A549 treated with CORT108297 at 1 μM for 4 hours (cell line): ENCODE measurements at places on chromosomes 4 and X. TPM values are rescaled to one million over a fixed set of nuclear protein-coding genes. Genes with fewer than 3 reads are reported as not detected.

RNF175 gene
- not detected in 5 replicates for total RNA-seq

PPBP gene
- 0.15 to 0.19 TPM in 2 of 5 replicates, not detected in the others for total RNA-seq

UGT2B11 gene
- 0.05 to 0.16 TPM (median 0.07 TPM) in 5 replicates for total RNA-seq

FRAS1 gene
- 1.8 to 3.0 TPM (median 2.8 TPM) in 5 replicates for total RNA-seq

COL4A5 gene
- 11.4 to 14.9 TPM (median 13.4 TPM) in 5 replicates for total RNA-seq

GAGE12F gene
- not detected in 5 replicates for total RNA-seq

GABRG1 gene
- not detected in 5 replicates for total RNA-seq

F8A2 gene
- total RNA-seq = not detected in 5 replicates

H2BW2 gene
- not detected in 5 replicates for total RNA-seq

SMPX gene
- total RNA-seq = not detected in 5 replicates

OCRL gene
- 19.1 to 25.7 TPM (median 23.9 TPM) in 5 replicates for total RNA-seq

PPP2R2C gene
- 32.1 to 41.3 TPM (median 38.7 TPM) in 5 replicates for total RNA-seq

CLGN gene
- total RNA-seq = 4.2 to 7.4 TPM (median 5.2 TPM) in 5 replicates

GPR50 gene
- total RNA-seq = 0.12 to 0.17 TPM (median 0.15 TPM) in 4 of 5 replicates, not detected in the other

ABLIM2 gene
- 1.1 to 1.9 TPM (median 1.5 TPM) in 5 replicates for total RNA-seq

FATE1 gene
- total RNA-seq = not detected in 5 replicates

GPC4 gene
- 0.02 to 0.06 TPM (median 0.02 TPM) in 3 of 5 replicates, not detected in the others for total RNA-seq

TMEM255A gene
- 0.08 to 0.25 TPM (median 0.14 TPM) in 5 replicates for total RNA-seq

GASK1B gene
- total RNA-seq = 0.34 to 0.62 TPM (median 0.39 TPM) in 5 replicates

STOX2 gene
- 1.5 to 3.4 TPM (median 2.9 TPM) in 5 replicates for total RNA-seq

ADH1A gene
- not detected in 5 replicates for total RNA-seq

CITED1 gene
- total RNA-seq = 0.80 to 2.0 TPM (median 1.7 TPM) in 5 replicates

FAM9C gene
- not detected in 5 replicates for total RNA-seq

ZBTB49 gene
- total RNA-seq = 2.4 to 2.9 TPM (median 2.6 TPM) in 5 replicates

APBB2 gene
- 6.5 to 10.1 TPM (median 9.2 TPM) in 5 replicates for total RNA-seq

KIF4A gene
- 23.9 to 28.7 TPM (median 28.5 TPM) in 5 replicates for total RNA-seq

MAGEA4 gene
- not detected in 5 replicates for total RNA-seq

ZFYVE28 gene
- 1.9 to 2.7 TPM (median 2.4 TPM) in 5 replicates for total RNA-seq

SYP gene
- 2.6 to 3.5 TPM (median 2.7 TPM) in 5 replicates for total RNA-seq

HTN1 gene
- not detected in 5 replicates for total RNA-seq

ANTXR2 gene
- 3.6 to 4.4 TPM (median 4.3 TPM) in 5 replicates for total RNA-seq

DRD5 gene
- total RNA-seq = not detected in 5 replicates

SAGE1 gene
- 0.06 to 0.08 TPM in 2 of 5 replicates, not detected in the others for total RNA-seq

RELL1 gene
- total RNA-seq = 4.3 to 7.2 TPM (median 5.4 TPM) in 5 replicates

TSPAN6 gene
- total RNA-seq = 36.9 to 44.4 TPM (median 38.1 TPM) in 5 replicates

CSAG1 gene
- 0.32 to 0.54 TPM (median 0.46 TPM) in 5 replicates for total RNA-seq

BGN gene
- not detected in 5 replicates for total RNA-seq

APELA gene
- total RNA-seq = not detected in 5 replicates

KIT gene
- total RNA-seq = not detected in 5 replicates
